ENCODE measurements at places on chromosomes 6 and 20.

DNA sequence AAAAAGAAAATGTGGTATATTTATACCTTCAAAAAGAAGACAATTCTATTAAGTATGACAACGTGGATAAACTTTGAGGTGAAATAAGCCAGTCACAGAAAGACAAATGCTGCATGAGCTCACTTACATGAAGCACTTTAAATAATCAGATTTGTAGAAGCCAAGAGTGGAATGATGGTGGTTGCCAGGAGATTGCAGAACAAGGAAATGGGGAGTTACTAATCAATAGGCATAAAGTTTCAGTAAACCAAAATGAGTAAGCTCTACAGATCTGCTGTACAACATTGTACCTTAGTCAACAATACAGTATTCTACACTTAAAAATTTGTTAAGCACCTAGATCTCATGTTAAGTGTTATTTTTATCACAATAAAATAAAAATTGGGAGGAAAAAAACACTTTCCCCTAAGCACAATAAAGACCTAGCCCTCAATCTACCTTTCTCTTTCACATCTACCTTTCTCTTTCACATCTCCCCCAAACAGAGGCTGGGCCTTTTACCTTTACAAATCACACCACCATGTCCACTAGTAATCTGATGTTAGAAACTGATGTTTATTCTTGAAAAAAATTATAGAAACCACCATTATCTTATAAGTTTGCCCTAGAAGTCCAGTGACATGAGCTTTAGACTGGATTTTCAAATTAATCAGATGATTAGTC, 73.9 kb downstream of the PKIB start:
- no peak for DNase-seq
- no peaks in the 10 kb centered on the region for H3K27me3 ChIP-seq
- no peak overlapping the region for H3K4me3 ChIP-seq
- no peaks in the 10 kb centered on the region for H3K36me3 ChIP-seq
- no peak overlapping the region for H3K27ac ChIP-seq
- no peaks in the 10 kb centered on the region for H3K4me1 ChIP-seq

DNA sequence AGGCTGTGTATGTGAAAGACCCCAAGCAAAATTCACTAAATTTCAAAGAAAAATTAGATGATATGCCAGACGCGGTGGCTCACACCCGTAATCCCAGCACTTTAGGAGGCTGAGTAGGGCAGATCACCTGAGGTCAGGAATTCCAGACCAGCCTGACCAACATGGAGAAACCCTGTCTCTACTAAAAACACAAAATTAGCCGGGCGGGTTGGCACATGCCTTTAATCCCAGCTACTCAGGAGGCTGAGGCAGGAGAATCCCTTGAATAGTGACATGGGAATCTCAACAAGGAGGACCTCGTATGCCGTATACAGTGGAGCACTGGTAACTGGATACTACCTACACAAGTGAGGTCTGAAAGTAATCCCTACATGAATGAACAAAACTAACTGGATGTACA, 92.7 kb upstream of the JARID2 start:
- H3K4me3 ChIP-seq: no peak overlapping the region
- no peaks in the 10 kb centered on the region for H3K36me3 ChIP-seq
- no peaks in the 10 kb centered on the region for H3K27me3 ChIP-seq
- H3K27ac ChIP-seq: no peak overlapping the region
- H3K4me1 ChIP-seq: no peaks in the 10 kb centered on the region
- DNase-seq: no peak

GRCh38 chr20:48538058-48538825, 289.6 kb downstream of the PREX1 start:
- H3K4me3 ChIP-seq: no peak overlapping the region
- H3K27me3 ChIP-seq: no peaks in the 10 kb centered on the region
- H3K36me3 ChIP-seq: no peaks in the 10 kb centered on the region
- H3K27ac ChIP-seq: no peak overlapping the region
- no peaks in the 10 kb centered on the region for H3K4me1 ChIP-seq

DNA sequence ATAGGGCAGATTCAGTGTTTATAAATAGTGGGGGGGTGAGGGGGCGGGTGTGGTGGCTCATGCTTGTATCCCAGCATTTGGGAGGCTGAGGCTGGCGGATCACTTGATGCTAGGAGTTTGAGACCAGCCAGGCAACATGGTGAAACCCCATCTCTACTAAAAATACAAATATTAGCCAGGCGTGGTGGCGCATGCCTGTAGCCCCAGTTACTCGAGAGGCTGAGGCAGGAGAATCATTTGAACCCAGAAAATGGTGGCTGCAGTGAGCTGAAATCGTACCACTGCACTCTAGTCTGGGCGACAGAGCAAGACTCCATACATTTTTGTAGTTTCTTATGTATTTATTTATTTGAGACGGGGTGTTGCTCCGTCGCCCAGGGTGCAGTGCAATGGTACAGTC, 109.0 kb upstream of the ZNF217 start:
- H3K36me3 ChIP-seq: no peaks in the 10 kb centered on the region
- no peak for DNase-seq
- H3K27me3 ChIP-seq: no peaks in the 10 kb centered on the region
- peaks cover 38% of the 10 kb centered on the region for H3K4me1 ChIP-seq
- H3K4me3 ChIP-seq: no peak overlapping the region

DNA sequence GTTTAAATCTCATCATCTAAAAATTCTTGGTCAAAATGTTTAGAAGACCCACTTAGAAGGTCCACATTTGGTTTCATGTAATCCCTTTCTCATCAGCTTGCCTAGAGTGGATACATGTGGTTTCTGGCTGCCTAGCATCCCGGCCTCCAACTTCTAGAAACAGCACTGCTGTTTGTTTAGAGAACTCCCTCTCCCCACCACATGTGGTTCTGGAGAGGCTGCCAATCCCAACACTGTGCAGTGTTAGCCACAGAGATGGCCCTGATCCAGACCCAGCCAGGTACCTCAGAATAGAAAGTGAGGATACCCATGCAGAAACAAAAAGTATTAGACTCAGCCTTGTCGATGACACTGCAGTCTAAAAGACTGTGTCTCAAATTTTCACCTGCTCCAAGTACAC, 241.8 kb downstream of the BCKDHB start:
- H3K27ac ChIP-seq: no peak overlapping the region
- H3K4me3 ChIP-seq: no peak overlapping the region
- DNase-seq: no peak

GRCh38 chr6:9810286-9810685, 604.6 kb downstream of the TFAP2A start:
- H3K27ac ChIP-seq: no peak overlapping the region
- no peaks in the 10 kb centered on the region for H3K36me3 ChIP-seq
- no peak overlapping the region for H3K4me3 ChIP-seq
- no peaks in the 10 kb centered on the region for H3K27me3 ChIP-seq
- DNase-seq: no peak

GRCh38 chr6:43524483-43524961, 7.6 kb downstream of the POLR1C start:
- no peak overlapping the region for H3K4me3 ChIP-seq
- DNase-seq: no peak
- peaks cover 91% of the 10 kb centered on the region for H3K36me3 ChIP-seq
- no peak overlapping the region for H3K27ac ChIP-seq
- no peaks in the 10 kb centered on the region for H3K27me3 ChIP-seq

GRCh38 chr6:157982563-157983405, 1.1 kb downstream of the SYNJ2 start:
- peaks cover 22% of the 10 kb centered on the region for H3K27me3 ChIP-seq
- no peaks in the 10 kb centered on the region for H3K36me3 ChIP-seq
- no peak overlapping the region for H3K27ac ChIP-seq
- DNase-seq: no peak
- H3K4me1 ChIP-seq: peaks cover 46% of the 10 kb centered on the region

DNA sequence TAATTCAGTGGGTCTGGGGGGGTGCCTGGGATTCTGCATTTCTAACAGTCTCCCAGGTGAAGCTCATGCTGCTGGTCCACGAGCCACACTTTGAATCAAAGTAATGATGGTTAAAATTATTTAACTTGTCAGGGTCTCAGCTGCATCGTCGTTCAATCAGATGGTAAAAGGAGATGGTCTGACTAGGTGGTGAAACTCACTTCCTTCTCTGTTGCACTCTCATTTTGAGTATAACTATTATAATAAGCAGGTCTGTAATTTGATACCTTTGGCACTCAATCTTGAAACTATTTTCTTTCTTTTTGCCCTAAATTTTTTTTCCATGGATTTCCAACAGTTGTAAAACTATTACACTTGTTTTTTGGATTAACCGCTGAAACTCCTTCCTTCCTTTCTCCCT, 292.5 kb downstream of the FARS2 start:
- H3K27ac ChIP-seq: no peak overlapping the region
- H3K4me3 ChIP-seq: no peak overlapping the region
- no peak for DNase-seq
- H3K27me3 ChIP-seq: no peaks in the 10 kb centered on the region

DNA sequence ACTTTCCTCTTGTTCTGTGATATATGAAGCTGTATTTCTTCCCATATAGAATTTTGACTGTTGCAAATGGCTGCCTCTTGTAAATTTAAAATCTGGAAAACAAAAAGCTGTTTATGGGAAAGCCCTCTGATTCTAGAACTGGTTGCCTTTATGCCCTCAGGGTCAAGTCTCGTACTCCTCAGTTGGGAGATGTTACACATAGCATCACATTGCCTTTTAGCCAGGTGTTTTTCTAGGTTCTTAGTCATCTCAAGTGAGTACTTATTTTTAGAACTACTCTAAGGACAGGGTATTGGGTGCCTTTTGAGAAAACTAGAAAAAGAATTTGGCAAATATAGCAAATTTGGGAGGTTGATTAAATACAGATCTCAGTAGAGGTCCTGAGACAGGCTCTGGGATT, 58.5 kb downstream of the ANKS1A start:
- no peak overlapping the region for H3K27ac ChIP-seq
- DNase-seq: no peak
- H3K27me3 ChIP-seq: no peaks in the 10 kb centered on the region
- no peaks in the 10 kb centered on the region for H3K4me1 ChIP-seq
- H3K4me3 ChIP-seq: no peak overlapping the region

DNA sequence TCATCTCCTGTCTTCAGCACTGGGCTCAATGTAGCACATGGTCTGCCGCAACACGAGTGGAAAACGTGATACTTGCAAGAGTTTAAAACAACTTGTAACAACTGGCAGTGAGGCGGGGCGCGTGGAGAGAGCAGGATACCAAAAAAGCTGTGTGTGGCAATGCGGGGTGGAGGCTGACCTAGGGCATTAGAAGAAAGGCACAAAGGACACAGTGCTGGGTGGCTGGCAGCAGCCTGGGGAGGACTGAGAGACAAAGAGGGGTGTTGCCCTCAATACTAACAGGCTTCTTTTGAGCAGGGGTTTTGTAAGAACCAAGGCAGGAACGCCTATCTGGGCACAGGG, 1.5 kb upstream of the GFOD1 start:
- no peak for DNase-seq
- peaks cover 38% of the 10 kb centered on the region for H3K4me1 ChIP-seq
- no peaks in the 10 kb centered on the region for H3K27me3 ChIP-seq
- no peaks in the 10 kb centered on the region for H3K36me3 ChIP-seq

DNA sequence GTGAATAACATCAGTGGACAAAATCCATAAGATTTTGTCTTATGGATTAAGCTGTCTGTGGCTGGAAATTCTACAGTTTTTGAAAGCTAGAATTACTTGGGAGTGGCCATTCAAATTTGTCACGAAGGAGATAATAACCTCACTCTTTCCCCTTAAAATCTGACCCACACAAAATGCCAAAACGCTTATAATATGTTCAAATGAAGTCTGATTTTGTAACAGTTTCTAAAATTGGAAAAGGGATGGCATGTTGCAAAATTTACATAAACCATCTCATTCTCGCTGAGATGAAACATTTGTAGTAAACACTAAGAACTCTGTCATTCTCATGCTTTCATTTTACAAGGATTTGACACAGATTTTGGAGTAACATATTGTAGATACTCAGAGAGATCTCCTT, 112.7 kb downstream of the GJA1 start:
- no peak overlapping the region for H3K4me3 ChIP-seq
- no peaks in the 10 kb centered on the region for H3K27me3 ChIP-seq
- no peak for DNase-seq
- H3K27ac ChIP-seq: no peak overlapping the region
- no peaks in the 10 kb centered on the region for H3K4me1 ChIP-seq

DNA sequence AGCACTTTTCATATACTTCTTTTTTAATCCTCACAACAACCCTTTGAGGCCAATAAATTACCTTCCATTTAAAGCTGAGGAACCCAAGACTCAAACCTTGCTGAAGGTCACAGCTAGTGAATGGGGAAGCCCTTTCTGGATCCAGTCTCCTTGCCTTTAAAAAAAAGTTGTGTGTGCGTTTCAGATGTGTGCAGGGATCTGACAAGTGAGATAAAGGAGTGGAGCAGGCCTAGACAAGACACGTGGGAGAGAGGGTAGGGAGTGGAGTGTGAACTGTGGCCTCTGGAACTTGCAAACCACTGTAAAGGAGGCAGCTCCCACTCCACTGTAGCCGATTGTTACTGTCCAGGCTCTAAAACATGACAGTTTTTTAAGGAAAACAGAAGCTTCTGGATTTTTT, 1.9 kb downstream of the KLHL32 start:
- peaks cover 7% of the 10 kb centered on the region for H3K27me3 ChIP-seq
- no peak overlapping the region for H3K4me3 ChIP-seq
- no peaks in the 10 kb centered on the region for H3K4me1 ChIP-seq
- no peak overlapping the region for H3K27ac ChIP-seq
- H3K36me3 ChIP-seq: no peaks in the 10 kb centered on the region

DNA sequence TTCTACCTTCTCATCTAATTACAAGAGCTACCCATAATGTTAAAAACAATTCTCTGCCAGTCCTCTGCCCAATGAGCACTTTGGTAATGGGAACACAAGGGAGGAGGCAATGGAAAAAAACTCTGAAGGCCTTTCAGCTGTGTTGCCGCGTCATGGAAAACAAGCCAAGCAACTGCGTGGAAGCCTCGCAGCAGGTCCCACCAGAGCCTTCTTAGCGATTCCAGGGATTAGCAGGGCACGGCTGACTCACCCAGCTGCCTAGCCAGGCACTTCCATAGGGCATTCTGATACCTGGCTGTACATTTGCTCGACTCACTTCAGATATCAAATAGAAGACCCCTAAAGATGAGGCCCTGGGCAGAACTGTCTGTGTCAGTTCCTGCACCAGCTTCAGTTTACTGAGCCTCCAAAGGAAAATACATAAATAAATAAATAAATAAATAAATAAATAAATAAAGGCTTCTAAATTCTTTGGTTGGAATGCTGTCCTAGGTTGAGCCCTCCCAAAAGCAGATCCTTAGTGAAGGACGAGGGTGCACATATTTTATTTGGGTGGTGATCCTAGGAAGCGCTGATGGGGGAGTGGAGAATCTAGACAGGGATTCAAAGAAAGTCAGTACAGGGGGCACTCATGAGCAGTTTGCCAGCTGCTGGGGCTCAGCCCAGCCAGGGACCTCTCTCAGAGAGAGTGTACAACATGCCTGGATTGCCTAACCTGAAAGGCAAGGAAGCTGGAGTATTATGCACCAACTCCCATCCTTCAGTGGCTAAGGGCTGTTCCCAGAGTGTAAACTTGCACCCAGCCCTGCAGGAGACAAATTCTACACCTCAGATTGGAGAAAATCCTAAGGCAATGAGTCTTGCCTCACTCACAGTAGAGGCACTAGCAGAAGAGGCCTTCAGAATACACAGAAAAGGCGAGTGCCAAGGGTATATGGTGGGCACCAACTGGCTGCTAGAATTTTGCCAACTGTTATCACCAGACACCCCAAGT, 18.2 kb downstream of the SNAP25 start:
- H3K4me1 ChIP-seq: no peaks in the 10 kb centered on the region
- no peak overlapping the region for H3K4me3 ChIP-seq
- H3K27me3 ChIP-seq: no peaks in the 10 kb centered on the region
- no peak overlapping the region for H3K27ac ChIP-seq
- no peak for DNase-seq
